ENCODE measurements at places on chromosomes 2 and 18.
A peak's percentile ranks its signal among the peaks of the same experiment; 100 is the strongest.

DNA sequence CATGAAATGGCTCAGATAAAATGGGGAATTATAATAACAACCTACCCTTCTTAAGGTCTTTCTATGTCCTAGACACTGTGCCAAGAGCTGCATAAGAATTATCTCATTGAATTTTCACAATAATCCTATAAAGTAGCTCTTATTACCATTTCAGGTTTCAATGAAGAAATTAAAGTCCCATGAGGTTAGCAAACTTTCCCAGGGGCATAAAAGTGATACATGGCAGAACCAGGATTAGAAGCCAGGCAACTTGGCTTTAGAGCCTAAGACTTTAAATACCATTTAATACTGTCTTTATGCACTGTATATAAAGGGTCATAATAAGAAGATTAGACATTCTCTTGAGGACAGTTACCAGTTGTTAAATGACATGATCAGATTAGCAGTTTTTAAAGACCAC is 130.1 kb downstream of the GCA start:
- DNase-seq: no peak

DNA sequence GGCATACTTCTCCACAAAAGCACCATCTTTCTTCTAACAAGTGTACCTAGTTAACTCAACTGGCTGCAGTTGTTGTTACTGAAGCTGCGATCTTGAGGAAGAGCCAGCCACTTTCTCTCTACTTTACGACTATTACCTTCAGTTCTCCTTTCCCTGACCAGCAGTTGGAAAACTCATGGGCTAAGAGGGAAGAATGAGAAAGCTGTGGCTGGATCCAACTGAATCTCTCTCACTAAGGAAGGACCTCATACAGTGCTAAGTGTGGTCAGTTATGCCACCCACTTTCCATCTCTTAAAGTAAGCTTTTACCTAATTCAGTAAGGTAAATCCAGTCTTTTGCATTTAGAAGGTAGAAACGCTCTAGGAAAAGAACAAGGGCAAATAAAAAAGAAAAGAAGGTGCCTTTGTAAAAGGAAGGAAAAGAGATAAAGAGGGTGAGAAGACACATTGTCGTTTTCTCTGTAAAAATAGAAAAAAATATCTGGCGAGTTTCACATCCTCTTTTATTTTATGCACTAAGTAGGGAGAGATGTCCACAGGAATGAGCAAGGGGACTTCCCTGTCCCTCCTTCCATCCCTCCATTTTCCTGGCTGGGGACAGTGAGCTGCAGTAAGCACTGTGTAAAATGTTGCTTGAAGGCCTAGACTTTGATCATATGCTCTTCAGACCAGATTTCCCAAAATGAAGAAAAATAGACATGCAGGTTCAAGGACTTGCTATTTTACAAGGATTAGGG is 73.4 kb downstream of the PLEKHM3 start:
- DNase-seq: no peak

GRCh38 chr2:41821167-41821566 is 226.7 kb upstream of the PKDCC start:
- DNase-seq: no peak

- DNase-seq: no peak
These were observed 353.0 kb downstream of the MYCN start for GRCh38 chr2:16293398-16293797.

DNA sequence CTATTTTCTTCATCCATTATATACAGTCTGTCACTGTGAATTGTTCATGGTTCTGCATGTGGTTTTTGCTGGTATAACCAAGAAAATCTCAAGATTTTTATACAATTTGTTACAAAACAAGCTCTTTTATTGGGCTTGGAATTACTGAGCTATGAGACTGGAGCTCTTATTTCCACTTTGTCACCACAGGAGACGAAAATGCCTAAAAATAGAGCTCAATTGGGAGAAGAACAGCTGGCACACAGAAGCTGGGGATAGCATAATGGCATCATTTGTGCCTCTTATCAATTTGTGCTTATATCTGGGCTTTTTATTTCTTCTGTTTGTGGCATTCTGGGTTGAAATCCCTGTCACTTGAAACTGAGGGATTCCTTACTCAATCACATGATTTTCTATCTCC is 219.1 kb downstream of the CALCRL start:
- DNase-seq: no peak

- DNase-seq: no peak
These were observed 130.6 kb upstream of the ZNF236 start for GRCh38 chr18:76691800-76692199.

GRCh38 chr2:224208007-224208406 is 168.9 kb upstream of the SERPINE2 start:
- no peak for DNase-seq

DNA sequence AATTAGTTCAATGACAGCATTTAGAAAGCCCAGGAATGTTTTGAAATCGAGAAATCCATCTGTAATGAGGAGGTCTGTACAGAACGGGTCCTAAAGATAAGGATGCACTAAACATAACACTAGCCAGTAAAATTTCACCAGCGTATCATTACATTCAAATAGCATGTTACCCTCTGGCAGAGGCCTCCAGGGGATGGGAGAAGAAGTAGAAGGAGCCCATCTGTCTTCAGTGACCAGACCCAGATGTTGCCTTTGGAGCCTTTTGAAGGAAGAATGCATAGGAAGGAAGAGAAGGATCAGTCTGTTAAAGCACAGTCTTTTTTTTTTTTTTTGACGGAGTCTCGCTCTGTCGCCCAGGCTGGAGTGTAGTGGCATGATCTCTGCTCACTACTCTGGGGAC is 86.1 kb upstream of the BCL2L11 start:
- no peak for DNase-seq

DNA sequence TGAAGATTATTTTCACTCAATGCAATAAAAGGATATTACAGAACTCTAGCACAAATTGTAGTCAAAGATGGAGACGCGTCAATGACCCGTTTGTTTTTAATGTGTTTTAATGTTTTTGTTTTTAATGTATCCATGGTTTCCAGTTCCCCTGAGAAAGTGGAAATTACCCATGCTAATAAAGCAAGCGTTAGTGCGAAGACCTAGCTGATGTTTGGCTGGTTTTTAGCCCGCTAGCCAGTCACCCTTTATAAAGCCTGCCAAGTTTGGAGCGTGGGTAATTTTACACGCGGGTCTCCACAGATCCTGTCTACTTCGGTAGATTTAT is 430 bp upstream of the CHMP1B start:
- DNase-seq: no peak

- peak; percentile 41 for DNase-seq
These were observed 646 bp downstream of the PHLPP1 start for GRCh38 chr18:62715759-62716615.

DNA sequence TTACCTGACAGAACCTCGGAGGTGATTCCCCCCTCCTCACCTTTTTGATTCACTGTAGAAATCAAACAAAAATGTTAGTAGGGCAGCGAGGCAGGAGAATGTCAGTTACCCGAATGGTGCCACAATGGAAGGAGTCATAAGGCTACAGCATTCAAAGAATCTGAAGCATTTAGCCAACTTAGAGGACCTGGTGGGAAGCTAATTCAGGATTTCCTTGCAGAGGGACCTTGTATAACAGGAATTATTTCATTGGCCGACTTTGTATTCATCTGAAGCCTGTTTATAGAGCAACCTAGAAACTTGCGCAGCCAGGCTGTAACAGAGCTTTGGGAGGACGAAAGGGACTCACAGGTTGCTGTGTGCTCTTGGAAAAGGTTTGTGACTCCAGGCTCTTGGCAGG is 129.1 kb upstream of the MMADHC start:
- no peak for DNase-seq

DNA sequence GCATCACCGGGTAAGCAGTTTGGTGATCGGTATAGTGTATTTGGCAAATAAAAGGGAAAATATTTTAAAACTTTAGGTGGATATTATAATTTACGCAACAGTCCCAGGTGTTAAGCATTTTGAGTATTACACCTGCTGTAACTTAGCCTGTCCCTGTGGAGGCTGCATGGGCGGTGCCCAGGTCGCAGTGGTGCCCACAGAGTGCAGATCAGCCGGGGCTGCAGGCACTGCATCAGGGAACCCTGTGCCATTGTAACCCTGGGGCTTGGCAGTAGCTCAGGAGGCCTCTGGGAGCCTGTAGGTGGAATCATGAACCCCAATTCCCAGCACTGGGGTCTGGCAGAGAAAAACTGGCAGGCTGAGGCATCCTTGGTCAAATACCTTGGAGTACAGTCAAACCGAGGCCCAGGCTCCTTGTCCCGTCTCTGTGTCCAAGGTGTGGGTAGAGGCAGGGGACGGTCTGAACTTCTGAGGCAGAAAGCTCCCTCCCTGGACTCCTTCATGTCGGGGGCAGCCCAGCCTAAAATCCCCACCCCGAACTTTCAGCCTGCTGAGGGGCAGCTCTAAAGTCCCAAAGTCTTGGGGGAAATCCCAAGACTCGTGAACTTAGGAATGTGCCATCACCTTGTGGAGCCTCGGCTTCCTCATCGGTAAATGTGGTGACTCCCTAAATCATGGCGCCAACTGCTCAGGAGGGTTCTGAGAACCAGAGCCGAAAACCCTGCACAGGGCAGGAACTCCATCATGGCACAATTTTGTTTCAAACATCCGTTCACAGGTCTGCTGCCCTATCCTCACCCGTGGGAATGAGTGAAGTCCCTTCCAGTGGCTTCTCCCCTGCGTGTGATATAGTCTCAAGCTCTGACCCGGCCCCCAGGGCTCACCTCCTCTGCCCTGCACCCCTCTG is 85.7 kb downstream of the INHBB start:
- no peak for DNase-seq

GRCh38 chr2:9653485-9654271 is 22.9 kb upstream of the YWHAQ start:
- DNase-seq: no peak

DNA sequence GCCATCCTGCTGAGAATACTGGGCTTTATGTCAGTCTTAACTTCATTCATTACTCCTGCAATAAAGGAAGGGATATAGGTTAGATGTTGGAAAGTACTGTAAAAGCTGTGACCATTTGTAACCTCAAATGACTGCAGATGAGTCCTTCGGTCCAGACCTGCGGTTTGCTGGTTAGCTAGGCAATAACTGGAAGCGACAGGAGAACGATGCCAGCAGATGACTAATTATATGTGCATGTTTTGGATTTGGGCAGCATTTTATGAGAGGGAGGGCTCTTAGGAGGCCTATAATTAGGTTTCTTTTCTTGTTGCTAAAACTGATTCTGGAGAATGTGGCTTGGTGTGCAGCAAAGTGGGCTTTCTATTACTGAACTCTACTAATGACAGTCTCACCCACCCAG is 205.6 kb downstream of the TMEM182 start:
- DNase-seq: no peak

DNA sequence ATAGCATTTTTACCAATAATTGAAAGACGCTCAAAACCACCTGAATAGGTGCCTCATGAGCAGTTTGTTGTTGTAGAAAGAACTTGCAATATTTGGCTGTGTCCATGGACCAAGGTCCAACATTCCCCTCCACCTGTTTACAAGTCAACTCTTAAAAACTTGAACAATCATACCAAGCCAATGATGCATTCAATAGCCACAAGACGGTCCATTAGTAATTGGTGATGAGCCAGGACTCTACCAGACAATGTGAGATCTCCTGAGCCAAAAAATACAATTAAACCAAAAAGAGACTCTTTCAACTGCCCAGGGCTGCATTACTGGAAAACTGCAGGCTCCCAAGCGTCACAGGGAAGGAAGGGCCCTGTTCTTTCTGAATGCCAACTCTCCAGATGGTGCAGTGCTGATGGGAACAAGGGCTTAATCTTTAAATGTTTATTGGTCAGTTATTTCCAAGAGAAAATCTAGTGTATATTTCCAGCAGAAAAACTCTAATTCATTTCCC is 118.8 kb upstream of the EPB41L3 start:
- DNase-seq: no peak

Measured in CD4-positive, CD25-positive, alpha-beta regulatory T cell (primary cell).